Activated CD4-positive, alpha-beta T cell treated with anti-CD3 and anti-CD28 coated beads, Interleukin-2, Interleukin-6, amounts not matched to agents 100 ng/mL and 50 ng/mL, durations not matched to agents 16 hours and 8 hours (primary cell): ENCODE measurements at places on chromosomes 16 and 17.

DNA sequence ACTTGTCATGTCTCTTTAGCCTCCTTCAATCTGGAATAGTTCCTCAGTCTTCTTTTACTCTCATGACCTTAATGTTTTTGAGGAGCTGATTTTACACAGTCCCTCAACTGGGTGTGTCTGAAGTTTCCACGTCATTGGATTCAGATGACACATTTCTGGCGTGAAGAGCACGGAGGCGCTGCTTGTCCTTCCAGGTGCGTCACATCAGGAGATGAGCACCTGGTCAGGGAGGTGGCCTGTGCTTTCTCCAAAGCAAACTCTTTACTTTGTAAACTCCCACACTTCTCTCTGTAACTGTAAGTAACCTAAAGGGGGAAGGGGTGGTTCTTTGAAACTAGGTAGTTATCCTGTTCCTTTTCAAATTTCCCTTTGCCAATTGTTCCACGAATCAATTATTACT, 52.5 kb upstream of the MNT start:
- DNase-seq = no peak

- no peak for DNase-seq
Measured at GRCh38 chr16:12917246-12917645, 15.8 kb downstream of the SHISA9 start.

DNA sequence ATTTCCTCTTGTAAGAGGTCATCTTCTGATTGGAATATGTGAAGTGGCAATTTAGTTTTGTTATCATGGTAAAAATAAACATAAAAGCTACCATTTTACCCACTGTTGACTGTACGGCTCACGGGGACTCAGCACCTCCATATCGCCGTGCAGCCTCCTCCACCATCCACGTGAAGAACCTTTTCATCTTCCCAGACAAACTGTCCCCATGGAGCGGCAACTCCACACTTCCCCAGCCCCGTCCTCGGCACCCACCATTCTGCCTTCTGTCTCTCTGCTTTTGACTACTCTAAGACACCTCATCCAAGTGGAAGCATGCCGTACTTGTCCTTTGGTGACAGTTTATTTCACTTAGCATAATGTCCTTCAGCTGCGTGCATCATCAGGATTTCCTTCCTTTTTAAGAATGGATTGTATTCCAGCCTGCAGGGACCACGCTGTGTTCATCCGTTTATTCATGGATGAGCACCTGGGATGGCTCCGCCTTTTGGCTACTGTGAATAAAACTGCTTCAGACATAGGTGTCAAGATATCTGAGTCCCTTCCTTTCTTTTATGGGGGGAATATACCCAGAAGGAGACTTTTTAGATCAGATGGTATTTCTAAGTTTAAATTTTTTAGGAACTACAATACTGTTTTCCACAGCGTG, 14.3 kb downstream of the FBXO31 start:
- no peak for DNase-seq

DNA sequence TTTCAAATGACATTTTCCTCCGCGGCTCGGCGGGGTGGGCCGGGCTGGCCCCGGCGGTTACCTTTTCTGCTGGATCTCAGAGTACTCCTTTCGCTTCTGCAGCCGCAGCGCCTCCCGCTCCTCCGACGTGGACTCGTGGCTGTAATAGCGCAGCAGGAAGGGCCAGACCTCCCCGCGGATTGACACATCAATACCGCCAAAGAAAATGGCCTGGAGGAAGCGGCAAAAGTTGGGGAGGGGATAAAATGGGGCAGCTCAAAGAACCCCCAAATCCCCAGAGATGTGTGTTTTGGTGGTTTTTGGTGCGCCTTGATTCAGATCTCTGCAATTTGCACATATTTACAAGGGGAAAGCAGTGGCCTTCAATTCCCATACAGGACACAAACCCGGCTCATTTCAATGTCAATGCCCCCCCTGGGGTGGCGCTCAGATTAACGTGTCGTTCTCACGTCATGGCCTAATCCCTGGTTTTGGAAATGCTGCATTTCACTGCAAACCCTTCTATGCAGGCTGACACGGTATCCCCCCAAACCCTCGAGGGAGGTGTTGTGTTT, 85.9 kb downstream of the TBC1D16 start:
- DNase-seq = no peak

DNA sequence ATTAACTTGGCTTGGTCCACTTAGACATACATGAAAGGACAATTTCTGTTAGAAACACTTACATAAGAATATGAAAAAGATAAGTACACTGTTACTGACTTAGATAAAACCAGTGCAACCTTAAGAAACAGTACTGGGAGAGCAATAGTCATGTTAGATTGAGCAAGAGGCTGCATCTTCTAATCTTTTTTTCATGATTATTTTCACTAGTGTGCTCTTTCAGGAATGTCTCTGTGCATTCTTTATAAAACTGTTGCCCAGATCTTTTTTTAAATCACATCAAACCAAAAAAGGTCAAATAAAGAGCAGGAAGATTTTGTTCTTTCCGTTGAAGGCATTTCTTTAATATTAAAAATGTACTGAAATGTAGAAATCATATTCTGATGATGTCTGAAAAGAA, 100.7 kb upstream of the AXIN2 start:
- DNase-seq = no peak

- no peak for DNase-seq
Measured at GRCh38 chr16:65809627-65810026, 556.9 kb upstream of the CDH5 start.

DNA sequence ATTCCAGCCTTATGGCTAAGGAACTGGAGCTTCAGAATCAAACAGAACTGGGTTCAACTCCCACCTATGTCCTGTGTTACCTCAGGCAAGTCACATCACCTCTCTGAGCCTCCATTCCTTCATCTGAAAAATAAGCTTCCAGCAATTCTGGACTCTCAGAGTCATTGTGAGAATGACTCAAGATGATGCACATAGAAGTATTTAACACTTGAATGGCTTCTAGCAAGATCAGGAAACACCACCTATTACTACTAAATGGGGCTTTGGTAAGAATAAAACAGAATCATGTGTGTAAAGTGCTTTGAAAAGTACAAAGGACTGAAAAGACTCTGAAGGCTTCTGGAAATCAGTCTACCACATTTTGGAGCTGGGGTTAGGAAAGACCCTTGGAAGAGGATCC, 30.8 kb upstream of the CALB2 start:
- no peak for DNase-seq

GRCh38 chr16:88812513-88813268, 963 bp upstream of the APRT start:
- DNase-seq = peak; percentile 67

DNA sequence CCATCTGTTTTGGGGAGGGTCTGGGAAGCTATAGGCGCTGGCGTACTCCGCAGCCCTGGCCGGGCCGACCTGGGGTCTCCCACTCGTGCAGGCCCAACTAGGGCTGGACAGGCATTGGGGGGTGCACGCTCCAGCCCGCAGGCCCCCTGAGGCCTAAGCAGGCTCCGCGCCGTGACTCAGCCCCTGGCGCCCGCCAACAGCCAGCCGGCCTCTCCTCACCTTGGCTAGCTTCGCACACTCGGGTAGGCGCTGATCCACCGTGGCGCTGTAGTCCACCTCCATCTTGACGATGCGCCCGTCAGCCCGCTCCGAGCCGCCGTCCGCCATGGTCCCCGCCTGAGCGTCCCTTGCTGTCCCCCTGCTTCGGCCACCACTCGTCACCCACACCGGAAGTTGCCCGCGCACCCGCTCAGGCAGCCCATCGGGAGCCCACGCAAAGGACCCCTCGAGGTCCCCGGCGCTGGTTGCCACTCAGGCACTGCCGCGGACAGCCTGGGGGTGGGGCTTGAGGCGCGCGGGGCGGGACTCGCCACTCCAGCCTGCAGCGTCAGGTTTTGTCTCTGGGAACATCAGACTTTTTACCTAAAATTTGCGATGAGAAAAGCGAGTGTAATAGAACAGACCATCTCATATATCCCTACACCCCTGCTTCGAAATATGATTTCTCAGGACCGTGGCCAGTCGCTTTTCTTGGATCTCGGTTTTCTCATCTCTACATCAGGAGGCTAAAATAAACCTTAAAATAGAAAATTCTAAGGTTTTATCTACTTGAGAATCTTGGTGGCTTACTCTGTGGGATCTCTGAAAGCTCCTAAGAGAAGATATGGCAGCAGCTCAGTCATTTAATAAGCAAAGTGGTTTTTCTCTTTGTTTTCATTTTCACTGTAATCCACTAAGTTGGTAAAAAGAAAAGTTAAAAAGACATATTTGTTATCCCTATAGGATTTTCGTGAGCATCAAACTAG, at the start of gene PSMD12:
Gene PSMD12, minus strand, starts transcription at position 385 of the 965 bp plus-strand sequence. Its CDS starts 58 bp downstream, at position 327.
- peak; percentile 96 for DNase-seq

DNA sequence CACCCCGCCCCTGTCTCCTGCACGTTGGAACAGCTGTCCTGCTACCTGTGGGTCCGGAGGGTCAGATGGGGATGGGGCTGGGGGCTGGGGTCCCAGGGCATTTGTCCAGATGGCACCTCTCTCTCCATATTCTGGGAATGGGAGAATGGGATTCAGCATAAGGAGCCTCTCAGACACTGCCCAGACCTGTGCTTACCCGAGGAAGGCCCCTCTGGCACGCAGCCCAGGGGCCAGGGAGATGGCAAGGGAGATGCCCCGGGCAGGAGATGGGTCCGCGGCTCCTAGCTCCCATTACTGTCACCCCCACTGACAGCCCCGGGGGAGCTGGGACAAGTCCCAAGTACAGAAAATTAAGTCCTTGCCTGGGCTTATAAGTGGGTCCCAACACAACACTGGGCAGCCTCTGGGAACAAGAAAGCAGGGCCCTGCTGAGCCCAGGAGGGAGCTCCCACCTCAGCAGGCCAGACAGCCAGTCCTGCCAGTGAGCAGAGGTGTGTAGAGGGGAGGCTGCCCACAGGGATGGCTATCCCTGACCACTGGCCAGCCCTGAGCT, 1.8 kb downstream of the VASN start:
- no peak for DNase-seq

DNA sequence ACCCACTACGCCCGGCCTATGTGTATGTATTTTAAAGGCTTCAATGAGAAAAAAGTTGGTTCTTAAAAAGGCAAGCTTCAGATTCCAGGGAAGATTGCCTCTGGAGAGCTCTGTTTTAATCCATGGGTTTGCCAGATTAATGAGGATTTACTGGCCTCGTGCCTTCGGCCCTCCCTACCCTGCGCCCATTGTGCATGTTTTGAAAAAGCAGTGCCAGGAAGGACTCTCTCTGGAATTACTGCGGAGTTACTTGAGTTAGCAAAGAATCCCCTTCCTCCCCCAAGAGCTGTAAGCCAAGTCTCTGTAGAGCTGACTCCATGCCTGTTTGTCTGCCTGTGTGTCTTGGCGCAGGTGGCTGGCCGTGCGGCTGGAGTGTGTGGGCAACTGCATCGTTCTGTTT, 98.9 kb downstream of the ABCC6 start:
- DNase-seq = no peak

GRCh38 chr16:46832757-46833459, 1.9 kb upstream of the C16orf87 start:
- DNase-seq = no peak

DNA sequence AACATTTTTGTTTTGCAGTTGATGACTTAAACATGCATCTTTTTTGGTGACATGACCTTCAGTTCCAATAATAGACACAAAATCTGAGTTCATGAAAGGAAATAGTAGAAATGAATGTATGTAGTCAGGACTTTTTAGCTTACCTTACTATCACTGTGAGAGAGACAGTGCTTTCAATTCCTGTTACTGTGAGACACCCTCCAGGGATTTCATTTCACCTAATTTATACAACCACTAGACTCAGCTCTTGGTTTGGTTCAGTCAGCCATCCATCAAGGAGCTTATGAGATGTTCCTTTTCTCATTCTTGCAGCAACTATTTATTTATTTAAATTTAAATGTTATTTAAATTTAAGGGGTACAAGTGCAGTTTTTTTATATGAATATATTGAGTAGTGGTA, 77.9 kb downstream of the MAP2K4 start:
- no peak for DNase-seq

GRCh38 chr17:69069226-69069750, 8.6 kb upstream of the ABCA9 start:
- DNase-seq = no peak

GRCh38 chr16:3459401-3460090, 16.1 kb downstream of the NAA60 start:
- peak; percentile 55 for DNase-seq

DNA sequence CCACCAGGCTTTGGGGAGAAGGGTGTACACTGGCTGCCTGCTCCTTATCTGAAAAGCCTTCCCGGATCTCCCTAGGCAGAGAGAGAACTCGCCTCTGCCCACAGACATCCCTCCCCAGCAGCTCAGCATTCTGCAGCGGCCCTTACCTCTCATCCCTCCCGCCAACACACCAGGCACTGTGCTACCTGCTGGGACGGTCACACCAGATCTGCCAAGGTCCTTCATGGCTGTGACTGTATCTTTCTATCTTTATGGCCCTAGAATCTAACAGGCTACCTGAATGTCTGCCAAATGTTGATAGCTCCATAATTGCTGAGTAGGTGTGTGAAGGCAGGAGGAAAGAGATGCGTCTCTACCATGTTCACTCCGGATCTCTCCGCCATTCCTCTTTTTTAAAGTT, 7.9 kb downstream of the TSNAXIP1 start:
- no peak for DNase-seq

GRCh38 chr17:76027159-76027839, at the start of gene EVPL:
EVPL (minus strand) TSS chr17:76027306; CDS start chr17:76027198, 108 bp downstream.
- DNase-seq = no peak

- no peak for DNase-seq
Measured at GRCh38 chr16:9094011-9094846, 2.8 kb downstream of the HAPSTR1 start.

DNA sequence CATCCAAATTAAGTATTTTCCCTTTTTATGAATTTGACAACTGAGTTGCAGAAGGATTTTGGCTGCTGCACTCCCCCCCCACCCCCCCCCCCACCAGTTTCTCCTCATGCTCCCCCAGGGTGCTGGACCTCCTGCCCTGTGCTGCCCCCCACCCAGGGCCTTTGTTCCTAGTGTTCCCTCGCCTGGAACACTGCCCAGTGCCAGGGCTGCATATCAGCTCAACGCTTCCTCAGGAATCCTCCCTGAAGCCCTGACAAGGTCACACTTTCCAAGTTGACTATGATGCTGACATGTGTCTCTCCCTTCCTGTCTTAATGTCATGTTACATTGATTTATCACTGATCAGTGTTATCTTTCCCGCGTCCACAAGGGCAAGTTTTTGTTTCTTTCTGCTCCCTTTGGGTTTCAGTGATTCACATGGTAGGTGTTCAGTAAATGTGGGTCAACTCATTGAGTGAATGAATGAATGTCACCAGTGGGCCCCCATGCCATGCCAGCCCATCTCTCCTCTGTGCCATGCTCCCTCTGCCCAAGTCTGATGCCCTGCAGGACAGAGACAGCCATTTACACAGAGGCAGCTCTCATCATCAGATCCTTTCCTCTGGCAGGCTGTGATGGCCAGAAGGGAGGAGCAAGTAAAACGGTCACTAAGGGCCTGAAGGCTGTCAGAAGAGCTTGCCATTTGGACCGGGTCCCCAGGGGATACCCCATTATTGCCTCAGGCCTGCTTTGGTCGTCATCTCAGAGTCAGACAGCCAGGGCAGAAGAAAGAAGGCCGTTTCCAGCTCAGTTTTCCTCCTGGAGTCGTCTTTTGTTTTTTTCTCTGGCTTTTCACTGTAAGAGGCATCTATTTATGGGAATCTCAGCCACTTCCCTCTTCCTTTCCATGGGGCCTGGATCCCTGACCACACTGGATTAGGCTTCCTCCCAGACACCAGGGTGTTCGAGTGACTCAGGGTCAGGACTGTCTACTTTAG, 386.2 kb downstream of the SNX29 start:
- no peak for DNase-seq
